ENCODE measurements at places on chromosomes 7 and 10.

- no peak for DNase-seq
Observed at GRCh38 chr7:45026984-45027773, 27.2 kb downstream of the CCM2 start.

- DNase-seq = no peak
Observed at GRCh38 chr10:27911539-27911938, 87.3 kb downstream of the ODAD2 start.

GRCh38 chr10:50648089-50648934, 24.6 kb upstream of the SGMS1 start:
- no peak for DNase-seq

DNA sequence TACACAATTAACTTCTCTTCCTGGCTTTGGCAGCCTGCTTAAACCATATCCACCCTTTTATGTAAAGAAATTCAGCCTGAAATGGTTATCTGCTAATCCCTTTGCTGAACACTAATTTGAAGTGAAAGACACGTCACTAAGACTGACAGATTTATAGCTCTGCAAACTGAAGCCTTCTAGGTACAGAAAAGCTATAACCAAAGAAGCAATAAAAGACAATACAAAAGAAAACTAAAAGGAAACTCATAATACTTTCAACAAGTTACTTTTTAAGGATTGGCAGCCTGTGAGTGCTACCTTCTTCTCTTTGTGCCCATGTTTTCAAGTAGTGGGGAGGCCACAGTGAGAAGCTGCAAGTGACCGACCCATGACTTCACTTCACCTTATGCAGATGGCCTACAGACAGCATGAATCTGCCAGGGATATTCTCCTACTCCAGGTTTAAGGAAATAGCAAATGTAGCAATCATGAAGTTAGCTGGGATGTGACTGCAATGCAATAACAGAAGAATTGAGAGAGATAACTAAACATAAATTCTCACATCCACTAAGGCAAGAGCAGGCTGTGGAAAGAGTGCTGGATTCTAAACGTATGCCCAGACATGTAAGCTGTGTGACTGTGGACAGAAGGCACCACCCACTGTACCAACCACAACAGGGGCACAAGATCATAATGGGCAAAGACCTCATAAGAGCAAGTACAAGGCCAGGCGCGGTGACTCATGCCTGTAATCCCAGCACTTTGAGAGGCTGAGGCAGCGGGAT, 10.7 kb upstream of the SPOCK2 start:
- no peak for DNase-seq

DNA sequence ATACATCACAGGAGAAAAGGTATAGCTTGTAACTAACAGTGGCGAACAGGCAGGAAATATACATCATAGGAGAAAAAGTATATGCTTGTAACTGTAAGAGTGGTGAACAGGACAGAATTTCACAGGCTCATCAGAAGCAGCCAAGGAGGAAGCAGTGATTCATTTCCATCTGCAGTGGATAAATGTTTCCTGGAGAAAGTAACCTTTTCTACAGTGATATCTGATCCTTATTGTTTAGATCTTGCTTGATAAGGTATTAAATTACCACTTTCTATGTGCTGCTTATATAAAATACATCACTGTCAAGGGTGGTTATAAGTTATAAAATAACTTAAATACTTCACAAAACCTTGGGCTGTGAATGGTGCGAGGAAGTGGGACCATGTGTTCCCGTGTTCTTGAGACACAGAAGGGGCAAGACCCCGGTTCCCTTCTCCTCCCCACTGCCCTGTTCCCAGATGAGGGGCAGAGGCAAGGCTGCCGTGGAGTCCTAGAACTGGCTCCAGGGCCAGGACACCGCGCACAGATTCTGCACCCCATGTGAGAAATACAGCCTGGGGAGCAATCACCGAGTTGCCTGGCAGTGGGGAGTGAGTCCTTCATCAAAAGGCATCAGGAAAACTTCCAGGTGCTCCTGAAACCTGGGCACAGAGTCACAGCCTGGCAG, 135.2 kb downstream of the DIP2C start:
- no peak for DNase-seq

- DNase-seq = no peak
Observed at GRCh38 chr10:21347043-21347784, 178.3 kb downstream of the SKIDA1 start.

DNA sequence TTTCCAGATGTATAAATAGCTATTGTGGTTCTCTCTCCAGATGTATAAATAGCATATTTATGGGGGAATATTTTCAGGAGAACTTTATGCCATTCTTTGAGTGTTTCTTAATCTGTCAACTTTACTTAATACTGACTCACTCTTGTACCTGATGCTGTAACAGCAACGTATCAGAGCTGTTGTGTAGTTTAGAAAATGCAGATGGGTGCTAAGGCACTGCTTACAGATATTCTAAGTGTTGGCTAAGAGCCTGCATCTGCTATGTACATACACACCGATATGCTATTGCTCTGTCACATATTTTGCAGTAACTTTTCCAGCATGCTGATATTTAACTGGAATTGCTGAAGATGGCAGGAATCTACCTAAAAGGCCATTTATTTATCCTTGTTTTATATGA, 71.9 kb downstream of the WDR37 start:
- DNase-seq = no peak

- no peak for DNase-seq
Observed at GRCh38 chr7:101744588-101744987, 72.8 kb upstream of the CUX1 start.

DNA sequence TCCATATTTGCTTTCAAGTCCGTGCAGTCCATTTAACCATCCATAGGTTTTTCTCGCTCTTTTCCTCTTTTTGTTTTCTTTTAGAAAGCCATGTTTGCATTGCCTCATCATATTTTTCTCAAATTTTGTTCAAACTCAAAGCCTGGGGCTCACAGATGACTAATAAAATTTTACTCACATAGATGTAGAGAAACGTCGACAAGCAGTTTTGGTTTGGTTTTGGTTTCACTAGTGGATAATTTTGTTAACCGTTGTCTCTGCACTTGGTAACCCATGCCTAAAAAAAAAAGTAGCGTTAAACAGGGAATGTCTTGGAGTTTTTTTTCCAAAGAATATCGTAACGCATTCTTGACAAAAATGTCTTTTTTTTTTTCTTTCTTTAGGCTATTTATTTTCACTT, 344.2 kb upstream of the GALNT17 start:
- DNase-seq = no peak

DNA sequence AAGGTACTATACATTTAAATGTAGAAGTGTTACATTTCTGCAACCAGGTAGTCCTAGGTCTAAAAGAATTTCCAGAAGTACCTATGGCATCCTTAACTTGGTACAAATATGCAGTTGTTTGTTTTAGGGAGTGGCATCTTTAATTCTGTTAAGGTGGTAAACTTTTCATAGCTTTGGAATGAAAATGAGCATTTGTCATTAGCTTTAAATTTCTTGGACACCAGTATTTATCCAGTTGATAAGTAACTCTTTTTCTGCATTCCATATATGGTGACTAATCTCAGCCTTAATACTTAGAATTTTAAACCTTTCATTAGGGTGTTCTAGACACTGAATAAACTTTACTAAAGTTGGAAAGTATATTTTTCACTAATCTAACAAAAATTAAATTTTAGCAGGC, 10.8 kb downstream of the SLF2 start:
- no peak for DNase-seq

- DNase-seq = no peak
Observed at GRCh38 chr7:132419542-132419941, 156.7 kb downstream of the PLXNA4 start.

DNA sequence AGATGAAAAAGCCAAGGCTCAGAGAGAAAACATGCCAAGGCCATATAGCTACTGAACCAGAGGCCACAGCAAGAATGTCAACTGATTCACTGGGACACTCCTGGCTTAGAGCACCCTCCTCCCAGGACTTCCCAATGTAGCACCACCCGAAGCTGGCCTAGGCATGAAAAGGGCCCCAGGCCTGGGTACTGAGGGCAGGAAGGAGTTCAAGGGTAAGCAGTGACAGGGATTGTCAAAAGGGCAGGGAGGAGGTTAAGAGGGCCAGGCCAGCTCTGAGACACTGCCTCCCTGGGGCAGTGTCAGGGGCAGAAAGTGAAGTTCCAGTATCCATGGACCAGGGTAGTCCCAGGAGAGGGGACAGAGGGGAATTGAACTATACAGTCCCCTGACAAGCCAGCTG, 57.8 kb downstream of the FRMPD2 start:
- no peak for DNase-seq

DNA sequence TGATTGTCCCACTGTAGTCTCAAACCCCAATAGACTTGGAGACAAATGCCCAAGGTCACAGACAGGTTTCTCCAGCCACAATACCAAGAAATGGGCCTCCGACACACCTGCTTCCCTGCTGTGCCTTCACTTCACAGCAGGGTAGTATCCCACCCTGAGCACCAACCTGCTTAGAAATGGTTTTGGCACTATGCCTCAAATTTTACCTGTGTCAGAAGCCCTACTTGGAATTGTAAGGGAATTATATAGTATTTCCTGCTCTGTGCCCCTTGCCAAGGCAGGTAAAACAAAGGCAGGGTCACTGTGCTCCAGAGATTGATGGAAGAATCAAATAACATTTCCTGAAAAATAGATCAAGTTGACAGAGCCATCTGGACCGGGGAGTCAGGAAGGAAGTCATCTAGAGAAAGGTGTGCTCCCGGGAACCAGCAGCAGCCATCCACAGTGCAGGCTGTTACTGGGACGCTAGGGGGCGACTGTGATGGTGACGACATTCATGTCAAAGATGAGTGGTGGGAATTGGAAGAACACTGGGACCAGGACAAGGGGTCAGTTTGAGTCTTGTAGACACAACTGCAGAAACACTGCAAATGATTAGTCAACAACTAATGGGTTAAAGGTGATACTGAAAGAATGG, 117.8 kb upstream of the AKR1E2 start:
- no peak for DNase-seq

DNA sequence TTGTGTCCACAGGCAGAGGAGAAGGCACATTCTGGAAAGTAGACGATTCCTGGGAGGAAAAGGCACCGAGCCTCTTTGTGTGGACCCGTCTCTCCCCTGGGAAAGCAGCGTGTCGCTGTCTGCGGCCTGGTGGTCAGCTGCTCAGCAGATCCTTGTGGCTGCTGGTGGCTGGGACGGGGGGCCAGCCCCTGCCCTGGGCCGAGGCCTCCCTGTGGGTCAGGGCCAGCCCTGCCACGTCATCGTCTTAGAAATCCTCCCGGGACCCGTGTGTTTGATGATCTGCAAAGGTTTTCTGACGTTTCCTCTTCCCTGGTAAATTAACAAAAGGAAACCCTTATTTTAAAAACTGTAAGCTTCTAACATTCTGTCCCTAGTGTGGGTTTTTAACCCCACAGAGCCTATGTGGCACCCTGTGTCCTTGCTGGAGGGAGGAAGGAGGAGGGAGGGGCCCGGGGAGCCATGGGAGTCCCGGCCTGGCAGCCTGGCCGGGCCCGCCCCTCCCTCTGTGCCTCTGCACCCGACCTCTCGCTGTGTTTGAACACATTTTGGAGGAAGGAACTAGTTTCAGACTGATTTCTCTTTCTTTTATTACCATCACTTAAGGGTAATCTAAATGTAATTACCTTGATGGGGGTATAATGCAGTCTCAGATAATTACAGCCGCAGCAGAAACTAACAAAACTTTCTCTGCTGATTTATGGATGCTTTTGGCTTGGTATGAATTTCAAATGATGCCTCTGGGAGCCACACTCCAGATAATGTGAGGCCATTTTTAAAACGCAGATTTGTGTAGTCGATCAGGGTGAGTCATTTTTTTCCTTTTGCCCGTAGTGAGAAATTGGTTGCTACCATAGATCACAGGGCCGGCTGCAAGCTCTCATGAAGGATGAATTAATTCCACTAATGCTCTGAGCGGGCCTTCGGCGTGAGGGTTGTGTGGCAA, 85.5 kb downstream of the NKX6-2 start:
- no peak for DNase-seq

DNA sequence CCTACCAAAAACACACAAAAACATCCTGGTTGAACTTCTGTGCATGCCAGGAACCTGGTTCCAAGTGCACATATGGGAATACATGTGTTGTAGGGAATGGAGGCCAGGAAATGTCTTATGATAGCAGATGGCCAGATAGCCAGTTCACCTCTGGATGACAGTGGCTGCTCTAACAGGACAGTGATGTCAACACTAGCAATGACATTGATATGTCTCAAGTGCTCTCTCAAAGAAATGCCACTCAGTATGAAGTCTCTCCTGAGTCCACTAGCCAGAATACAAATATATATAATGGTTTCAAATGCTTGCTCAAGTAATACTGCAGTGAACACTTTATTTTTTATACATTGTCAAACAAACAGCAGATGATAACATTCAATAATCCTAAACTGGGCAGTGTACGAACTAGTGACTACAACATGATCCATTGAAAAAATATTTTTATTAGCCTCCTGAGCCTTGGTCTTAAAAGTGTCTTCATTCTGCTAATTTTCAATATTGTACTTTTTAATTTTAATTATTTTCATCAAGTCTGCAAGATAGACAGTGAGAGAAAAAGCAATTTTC, 26.0 kb upstream of the PCDH15 start:
- no peak for DNase-seq

DNA sequence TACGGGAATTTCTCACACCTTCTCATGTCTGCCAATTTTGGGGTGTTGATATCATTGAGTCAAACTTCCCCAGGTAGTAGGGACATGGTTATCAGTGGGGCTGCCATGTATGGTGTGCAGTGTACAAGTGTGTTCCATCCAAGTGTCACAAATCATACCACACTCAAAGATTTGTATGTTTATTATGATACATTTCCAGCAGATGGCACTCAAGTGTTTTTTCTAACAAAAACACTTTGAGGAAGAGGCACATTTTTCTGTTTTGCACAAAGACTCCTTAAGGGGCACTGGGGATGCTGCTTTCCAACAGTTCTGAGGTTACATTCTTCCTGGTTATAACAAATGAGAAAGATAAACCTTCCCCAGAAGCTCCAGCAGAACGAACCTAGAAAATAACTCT, 414.5 kb downstream of the REEP3 start:
- no peak for DNase-seq

DNA sequence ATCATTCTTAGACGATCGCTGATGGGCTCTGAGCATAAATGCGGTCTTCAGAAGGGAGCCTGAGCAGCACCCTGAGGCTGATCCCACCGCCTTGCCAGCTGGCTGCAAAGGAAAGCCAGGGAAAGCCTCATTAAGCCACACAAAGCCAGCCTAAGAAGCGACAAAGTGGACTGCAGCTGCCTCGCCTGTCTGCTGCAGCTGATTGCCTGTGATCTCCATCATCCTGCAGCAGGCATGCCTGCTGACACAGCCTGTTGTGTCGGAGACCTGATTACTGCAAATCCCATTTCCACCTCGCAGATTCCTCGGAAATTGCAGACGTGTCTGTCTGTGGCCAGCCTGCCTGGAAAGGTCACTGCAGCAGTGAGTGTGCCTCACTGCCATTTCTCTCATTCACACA, 1087.0 kb upstream of the AUTS2 start:
- no peak for DNase-seq

- no peak for DNase-seq
Observed at GRCh38 chr10:62018131-62018911, 116.8 kb downstream of the ARID5B start.

GRCh38 chr7:126529833-126530232, 722.9 kb downstream of the GRM8 start:
- DNase-seq = no peak
